ENCODE measurements at places on chromosomes 6 and 20.

- DNase-seq: no peak
These were observed 8.3 kb downstream of the OARD1 start for GRCh38 chr6:41063884-41064285.

- no peak for DNase-seq
These were observed 30.4 kb downstream of the GPLD1 start for GRCh38 chr6:24458941-24459340.

GRCh38 chr20:25685276-25686080, 11.2 kb downstream of the ZNF337 start:
- no peak for DNase-seq

DNA sequence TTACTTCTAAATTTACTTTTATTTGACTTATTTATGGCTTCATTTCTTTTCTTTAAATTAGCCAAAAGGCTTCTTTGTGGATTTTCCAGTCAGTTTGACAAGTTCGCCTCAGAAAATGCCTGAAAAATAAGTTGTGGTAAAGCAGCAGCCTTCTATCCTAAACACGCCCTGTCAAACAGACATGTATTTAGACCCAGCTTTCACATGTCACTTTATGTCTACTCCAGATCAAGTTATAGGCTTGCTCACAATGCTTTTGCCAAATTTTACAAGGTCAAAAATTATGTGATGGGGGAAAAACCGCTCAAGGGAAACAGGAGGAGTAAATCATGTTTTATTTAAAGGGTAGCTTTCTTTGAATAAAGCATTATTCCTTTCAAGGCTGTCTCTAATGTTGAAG, 615.0 kb downstream of the HDGFL1 start:
- no peak for DNase-seq

- no peak for DNase-seq
These were observed 213.8 kb upstream of the ZFP64 start for GRCh38 chr20:52405417-52405816.

DNA sequence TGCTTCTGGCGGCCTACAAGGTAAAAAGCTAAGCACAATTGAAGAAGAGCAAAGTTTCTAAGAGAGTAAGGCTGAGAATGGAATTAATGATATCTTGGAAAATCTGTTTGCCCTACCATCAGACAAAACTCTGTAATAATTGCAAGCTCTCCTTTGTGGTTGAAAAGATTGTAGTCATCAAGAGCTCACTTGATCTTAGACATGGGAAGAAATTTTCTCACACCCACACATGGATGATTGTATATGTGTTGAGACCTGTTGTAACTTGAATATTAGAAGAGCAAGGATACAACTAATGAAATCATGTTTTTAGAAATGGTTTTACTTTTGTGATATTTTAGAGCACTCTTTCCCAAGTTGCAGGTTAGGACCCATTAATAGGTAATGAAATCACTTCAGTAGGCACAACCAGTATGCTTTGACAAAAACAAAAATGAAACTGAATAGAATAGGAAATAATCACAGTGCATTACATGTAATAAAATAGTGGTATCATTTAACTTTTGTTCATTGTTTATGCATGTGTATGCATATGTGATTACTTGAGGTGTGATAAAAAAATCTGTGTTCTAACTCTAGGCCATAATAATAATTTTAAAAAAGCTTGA, 14.0 kb downstream of the DCBLD1 start:
- no peak for DNase-seq

- no peak for DNase-seq
These were observed 43.1 kb downstream of the UST start for GRCh38 chr6:148789948-148790347.

GRCh38 chr6:136618086-136618485, 67.9 kb upstream of the MAP7 start:
- no peak for DNase-seq

DNA sequence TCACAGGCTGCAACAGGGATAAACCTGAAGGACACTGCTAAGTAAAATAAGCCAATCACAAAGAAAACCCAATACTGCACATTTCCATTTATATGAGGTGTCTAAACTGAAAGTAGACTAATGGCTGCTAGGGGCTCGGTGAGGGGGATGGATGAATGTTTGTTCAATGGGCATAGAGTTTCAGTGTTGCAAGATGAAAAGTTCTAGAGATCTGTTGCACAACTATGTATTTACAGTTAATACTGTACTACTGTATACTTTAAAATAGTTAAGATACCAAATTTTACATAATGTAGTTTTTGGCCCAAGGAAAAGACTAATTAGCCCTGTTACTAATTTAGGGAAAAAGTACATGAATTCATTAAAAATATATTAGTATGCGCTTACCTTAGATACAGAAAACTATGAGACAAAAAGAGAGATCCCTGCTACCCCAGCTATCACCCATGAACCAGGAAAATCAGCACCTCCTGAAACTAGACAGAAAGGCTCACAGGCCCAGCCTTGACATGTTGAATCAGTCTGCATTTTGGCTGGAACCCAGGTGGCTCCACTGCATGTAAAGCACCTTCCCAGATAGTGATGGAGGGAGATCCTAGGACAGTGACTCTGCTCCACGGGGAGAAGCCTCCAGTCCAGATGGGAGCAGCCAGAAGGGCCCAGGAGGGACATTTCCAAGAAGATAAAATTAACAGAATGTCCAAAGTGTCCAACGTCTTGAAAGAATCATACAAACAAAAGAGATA, 16.1 kb downstream of the HLA-F start:
- no peak for DNase-seq

DNA sequence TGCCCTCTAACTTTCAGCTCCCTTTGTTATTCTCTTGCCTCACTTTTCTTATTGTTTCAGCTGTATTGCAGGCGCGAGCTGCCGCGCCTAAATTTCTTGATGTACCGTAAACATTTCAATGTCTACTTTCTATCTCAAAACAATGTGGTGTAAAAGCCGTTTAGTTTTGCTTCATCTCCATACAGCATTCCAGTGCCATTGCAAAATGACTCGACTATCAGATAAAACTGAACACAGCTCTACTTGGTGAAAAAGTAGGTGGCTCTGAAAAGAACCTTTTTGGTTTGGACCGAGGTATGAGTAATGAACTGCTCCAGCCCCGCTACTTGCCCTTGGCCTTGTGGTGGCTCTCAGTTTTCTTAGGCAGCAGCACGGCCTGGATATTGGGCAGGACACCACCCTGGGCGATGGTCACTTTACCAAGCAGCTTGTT, 74.6 kb downstream of the OR2B2 start:
- no peak for DNase-seq

DNA sequence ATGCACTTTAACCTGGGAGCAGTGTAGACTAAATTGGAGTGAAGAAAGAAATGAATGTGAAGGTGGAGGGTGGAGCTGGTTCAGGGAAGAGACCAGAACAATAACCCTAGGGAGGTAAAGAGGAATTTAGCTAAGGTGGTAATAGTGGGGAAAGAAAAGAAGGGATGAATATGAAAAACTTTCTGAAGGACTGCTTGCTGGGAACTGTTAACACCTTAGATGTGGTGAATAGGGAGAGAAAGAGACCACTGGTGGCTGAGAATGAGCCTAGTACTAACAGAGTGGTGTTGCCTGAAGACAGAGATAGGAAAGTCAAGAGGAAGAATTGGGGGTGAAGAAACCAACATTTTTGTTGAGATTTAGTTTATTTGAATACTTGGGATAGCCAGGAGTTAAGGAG, 78.4 kb upstream of the HS3ST5 start:
- DNase-seq: no peak

DNA sequence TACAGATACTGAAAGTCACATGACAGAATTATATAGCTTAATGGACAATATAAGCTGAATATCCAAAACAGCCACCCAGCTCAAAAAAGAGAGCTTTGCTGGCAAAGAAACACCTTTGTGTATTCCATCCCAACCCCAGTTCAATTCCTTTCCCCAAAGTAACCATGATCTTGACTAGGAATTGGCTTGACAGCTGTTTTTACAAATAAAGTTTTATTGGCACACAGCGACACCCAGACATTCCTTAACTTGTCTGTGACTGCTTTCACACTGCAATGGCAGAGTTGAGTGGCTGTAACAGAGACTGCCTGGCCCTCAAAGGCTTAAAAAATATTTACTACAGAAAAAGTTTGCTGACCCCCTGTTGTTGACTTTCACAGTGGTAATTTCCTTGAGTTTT, 264.0 kb upstream of the TSHZ2 start:
- no peak for DNase-seq

- no peak for DNase-seq
These were observed 53.6 kb upstream of the TRERF1 start for GRCh38 chr6:42505385-42505718.

- DNase-seq: no peak
These were observed 359.6 kb downstream of the UTRN start for GRCh38 chr6:144644776-144645175.

- no peak for DNase-seq
These were observed 762 bp downstream of the LSM2 start for GRCh38 chr6:31805939-31806469.

- DNase-seq: no peak
These were observed 575.3 kb downstream of the FRK start for GRCh38 chr6:115485400-115485799.

GRCh38 chr6:77678048-77678447, 25.2 kb downstream of the MEI4 start:
- no peak for DNase-seq

- DNase-seq: no peak
These were observed 2.4 kb upstream of the AARS2 start for GRCh38 chr6:44315516-44315915.

DNA sequence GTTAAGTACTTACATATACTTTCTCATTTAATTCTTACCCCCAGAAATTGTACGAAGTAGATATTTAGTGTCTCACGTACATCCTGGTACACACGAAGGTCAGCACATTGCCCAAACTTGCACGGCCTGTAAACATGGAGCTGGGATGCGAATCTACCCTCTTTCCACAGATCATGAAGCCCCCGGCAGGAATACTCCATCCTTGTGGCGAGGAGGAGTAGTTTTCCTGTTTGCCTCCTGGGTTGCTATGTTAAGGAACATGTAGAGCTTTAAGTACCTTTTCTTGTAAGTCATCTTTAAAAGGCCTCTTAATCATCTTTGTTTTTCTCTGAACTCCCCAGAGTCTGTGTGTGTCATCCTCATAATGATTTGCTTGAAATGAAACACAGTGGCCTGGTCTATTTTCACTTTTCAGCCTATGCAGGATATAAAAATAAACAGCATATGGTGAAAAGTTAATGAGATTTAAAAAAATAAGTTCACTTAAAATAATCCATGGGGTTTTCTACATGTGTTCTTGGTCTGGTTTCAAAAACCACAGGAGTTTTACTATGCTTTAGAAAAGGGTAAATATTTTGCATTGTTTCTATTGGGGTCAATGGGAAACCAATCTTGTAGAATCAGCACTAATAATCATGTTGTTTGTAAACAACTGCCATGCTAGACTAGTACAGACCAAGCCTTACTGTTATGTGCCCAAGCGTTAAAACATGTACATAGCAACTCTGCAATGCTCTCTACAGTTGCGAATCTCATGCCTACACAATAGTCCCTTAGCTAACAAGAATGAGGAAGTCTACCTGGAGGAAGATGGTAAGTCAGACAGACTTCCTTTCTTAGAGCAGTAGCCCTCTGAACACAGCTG, 9.3 kb upstream of the ARID1B start:
- DNase-seq: no peak
